ENCODE measurements at places on chromosomes 5 and 9.

- DNase-seq = peak; percentile 28
Measured at GRCh38 chr5:154860123-154860522, 1.7 kb downstream of the CNOT8 start.

GRCh38 chr5:140011297-140011802 lies 31.7 kb downstream of the NRG2 start:
- no peak for DNase-seq

DNA sequence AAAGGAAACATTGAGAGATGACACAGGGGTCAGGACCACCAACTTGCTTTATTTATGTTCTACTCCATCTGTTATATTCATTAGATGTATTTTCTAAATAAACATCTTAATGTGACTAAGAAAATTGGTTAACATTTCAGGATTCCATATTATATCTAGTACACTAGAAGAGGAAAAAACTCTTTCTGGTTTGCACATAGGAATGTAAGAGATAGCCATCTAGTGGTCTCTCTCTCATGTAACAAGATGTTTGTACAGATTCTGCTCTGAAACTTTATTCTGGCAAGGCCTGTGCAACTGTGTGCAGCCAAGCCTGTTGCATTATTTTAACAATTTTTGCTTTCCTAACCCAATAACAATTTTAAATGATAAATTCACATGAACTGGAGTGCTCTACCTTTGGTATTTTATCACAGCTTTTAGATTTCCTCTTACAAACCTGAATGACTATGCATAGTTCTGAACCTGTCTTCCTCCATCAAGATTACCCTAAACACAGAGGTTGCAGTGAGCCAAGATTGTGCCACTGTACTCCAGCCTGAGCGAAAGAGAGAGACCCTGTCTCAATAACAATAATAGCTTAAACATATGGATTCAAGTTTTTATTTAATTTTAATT lies 148.2 kb downstream of the GIN1 start:
- no peak for DNase-seq

GRCh38 chr9:37187713-37188439 lies 67.5 kb downstream of the ZCCHC7 start:
- no peak for DNase-seq

GRCh38 chr9:93346231-93347112 lies 105.0 kb upstream of the FAM120A start:
- no peak for DNase-seq

DNA sequence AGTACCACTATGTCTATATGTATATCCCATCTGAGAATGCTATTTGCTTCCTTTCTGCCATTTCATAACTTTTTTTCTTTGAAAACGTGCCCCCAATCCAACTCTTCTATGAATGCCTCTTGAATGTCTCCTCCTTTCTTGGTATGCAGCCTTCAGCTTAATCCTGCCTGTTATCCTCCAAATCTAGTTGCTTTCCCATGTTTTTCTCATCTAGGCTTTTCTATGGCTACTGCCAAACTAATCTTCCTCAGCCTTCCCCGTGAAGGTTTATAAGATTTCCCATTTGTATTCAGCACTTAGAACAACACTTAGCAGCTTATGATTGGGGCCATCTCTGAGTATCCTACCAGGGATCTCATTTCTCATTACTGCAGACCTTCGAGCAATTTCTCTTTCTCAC lies 2.5 kb downstream of the TGFBR1 start:
- no peak for DNase-seq

GRCh38 chr5:11171236-11171635 lies 410.2 kb upstream of the DAP start:
- DNase-seq = no peak

DNA sequence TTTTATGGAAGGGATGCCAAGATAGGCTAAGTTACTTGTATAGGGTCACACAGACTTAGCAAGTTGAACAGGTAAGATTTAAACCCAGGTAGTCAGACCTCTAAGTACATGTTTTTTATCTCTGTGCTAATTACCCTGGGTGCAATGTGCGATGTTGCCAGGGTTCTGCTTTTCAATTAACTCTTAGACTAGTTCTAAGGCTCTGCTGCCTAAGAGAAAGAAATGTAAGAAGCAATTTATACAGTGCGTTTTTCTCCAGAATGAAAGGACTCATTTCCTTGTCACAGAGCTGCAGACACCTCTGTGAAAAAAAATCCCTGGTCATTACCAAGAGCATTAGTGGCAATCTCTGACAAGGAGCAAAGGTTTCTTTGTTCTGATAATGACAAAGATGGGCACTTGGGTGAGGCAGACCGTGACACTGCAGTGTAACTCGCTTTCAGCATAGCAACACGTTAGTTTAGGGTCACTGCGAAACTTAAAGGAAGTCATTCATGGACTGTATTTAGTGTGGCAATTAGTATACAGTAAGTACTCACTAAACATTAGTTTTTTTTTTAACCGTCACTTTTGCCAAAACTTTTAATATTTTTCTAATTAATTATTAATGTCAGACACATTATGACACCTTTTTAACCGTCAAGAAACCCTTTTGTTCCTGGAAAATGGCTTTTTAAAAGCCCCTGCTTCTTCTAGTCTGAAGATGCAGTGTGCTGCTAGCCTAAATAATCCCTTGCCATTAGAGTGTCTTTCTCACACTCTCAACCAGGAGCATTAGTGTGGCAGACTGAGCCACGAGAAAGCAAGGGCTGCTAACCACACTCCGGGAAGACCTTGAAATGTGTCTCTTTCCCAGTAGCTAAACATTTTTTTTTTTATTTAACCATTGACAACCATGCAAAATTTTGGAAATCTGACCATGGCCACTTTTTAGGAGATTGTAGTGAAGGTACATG lies 520.0 kb upstream of the C9orf72 start:
- DNase-seq = no peak

DNA sequence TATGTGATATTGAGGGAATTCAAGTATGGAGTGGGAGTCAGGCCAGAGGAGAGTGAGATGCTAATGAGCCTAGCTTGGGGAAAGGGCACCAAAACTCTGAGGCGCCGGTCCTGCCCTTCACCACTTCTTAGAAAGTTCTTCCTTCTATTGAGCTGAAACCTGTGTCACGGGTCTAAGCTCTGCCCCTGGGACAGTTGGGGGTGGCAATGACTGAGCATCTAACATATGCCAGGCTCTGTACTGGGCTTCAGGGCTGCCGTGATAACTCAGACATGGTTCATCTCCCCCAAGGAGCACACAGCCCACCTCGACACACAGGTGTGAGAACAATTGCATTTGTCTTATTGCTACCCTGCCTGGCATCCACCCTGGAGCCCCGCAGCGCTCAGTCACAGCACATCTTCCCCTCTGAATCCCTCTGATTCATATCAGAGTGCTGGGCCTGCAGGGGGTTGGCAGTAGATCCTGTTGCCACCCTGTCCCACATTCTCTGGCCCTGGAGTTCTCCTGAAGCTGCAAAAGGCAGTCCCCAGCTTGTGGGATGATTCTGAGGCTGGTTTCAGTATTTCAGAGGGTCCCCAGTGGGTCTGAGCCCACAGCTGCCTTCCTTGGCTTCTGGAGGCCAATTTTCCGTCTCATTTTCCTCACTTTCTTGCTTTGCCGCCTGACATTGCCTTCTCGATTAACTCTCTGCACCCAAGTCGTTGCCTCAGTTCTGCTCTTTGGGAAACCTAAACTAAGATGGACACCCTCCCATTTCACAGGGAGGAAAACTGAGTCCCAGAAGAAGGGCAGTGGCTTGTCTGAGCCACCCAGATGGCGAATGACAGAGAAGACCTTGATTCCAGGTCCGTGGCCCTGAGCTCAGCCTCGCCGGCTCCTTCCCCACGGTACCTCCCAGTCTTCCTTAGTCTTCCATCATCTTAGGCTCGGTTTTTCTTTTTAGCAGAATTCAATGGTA lies 42.5 kb downstream of the ALG2 start:
- no peak for DNase-seq

DNA sequence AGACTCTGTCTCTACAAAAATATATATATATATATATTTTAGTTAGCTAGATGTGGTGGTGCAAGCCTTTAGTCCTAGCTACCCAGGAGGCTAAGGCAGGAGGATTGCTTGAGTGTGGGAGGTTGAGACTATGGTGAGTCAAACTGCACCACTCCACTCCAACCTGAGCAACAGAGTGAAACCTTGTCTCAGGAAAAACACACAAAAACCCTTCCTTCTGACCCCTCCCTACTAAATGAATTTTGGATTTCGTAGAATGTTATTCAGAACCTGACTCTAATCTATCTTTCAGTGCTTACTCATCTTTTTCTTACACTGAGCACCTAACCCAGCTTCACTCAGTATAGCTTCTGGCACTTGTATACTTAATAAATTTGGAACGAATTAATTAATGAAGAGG lies 35.2 kb upstream of the IL7R start:
- DNase-seq = no peak

GRCh38 chr9:37378613-37379004 lies 43.9 kb upstream of the GRHPR start:
- no peak for DNase-seq

DNA sequence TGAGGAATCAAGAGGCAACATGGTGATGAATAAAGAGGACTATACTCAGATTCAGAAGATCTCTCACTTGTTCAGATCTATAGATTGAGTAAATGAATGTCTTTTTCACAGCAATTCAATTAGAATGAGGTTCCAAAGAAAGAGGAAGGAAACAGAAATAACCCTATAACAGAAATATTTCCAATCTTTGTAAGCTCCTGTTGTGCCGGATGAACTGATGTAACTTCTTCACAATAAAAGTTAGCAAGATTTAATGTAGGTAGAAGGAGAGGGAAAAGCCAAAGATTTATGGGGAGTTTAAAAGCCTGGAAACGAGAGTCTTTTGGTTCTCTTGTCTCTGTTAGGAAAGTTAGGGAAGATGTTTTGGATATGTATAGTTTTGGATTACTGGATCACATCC lies 92.1 kb downstream of the PBX3 start:
- DNase-seq = no peak

DNA sequence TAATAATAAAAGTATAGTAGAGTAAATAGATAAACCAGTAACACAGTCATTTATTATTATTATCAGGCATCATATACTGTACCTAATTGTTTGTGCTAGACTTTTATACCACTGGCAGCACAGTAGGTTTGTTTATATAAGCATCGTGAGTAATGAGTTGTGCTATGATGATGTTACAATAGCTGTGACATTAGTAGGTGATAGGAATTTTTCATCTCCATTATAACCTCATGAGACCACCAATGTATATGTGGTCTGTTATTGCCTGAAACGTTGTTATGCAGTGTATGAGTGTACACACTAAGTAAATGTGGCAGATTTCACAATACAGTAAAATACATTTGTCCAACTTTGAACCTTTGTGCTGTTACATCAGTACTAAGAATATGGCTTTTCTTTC lies 72.7 kb upstream of the SPATA31D4 start:
- peak; percentile 60 for DNase-seq

GRCh38 chr9:131589993-131590392 lies 44.7 kb downstream of the PRRT1B start:
- no peak for DNase-seq

GRCh38 chr5:148938522-148938882 lies 112.1 kb downstream of the ADRB2 start:
- DNase-seq = no peak

- no peak for DNase-seq
Measured at GRCh38 chr5:39697881-39698280, 273.1 kb upstream of the DAB2 start.

DNA sequence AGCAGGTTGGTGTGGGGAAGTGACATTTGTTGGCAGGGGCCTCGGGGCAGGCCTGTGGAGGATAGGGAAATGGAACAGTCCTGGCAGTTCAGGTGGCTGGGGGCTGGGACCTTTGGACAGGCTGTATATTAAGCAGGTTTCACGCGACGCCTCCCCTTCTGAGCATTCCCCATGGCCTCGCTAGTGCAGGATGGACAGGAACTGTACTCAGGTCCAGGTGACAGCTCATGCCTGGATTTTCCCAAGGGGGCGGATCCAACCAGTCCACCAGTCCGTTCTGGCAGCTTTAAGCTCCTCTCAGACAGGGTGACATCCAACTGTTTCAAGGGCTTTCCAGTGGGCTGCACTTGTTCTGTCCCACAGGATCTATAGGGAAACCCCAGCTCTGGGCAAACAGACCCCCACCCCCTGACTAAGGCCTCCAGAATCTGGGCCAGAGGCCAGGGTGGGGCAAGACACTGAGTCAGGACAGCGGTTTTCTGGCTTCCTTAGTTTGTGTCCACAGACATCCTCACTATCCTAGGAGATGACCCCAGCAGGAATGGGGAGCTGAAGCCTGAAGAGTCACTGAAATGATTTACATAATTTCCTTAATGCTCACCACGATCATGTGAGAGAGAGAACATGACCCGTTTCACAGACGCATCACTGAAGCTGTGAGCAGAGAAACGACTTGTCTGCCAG lies 20.9 kb downstream of the CSF2 start:
- DNase-seq = peak; percentile 82

GRCh38 chr9:33082128-33082527 lies 5.7 kb upstream of the SMU1 start:
- no peak for DNase-seq

DNA sequence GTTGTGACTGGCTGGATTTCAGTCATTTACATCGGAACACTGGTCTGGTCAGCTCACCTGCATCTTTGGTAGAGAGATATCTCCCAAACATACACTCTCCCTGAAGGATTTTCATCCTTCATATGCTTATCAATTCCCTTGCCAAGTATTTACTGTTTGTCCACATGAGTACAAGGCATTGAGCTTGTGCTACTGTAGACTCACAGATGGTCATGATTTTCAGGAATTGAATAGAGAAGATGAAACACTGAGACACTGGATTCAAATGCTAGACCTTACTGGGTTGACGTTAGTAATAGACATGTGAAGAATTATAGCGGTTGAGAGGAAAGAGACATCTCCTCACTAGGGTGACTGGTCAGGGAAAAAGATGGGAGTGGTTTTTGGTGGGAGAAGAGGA lies 62.9 kb upstream of the ABL1 start:
- no peak for DNase-seq

All from skeletal muscle cell (primary cell).